ENCODE measurements at places on chromosomes 1 and 21.

- peak; percentile 59 for DNase-seq
Measured at GRCh38 chr1:234969011-234969441, 159.6 kb downstream of the TOMM20 start.

- DNase-seq, result no peak
Measured at GRCh38 chr1:151833172-151833900, 1.7 kb upstream of the RORC start.

DNA sequence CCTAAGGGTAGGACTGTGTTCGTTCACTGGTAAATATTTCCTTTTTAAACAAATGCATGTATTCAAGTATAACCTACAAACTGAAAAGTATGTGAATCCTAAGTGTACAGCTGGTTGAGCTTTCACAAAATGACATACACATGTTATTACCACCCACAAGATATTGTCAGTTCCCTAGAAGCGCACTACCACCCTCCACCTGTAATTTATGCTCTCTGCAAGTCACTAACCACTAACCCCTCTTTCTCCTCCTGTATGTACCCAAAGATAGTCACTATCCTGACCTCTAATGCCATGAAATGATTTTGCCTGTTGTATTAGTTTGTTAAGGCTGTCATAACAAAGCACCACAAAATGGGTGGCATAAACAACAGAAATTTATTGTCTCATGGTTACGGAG lies 82.8 kb upstream of the CHODL start:
- no peak for DNase-seq

GRCh38 chr1:22576617-22577016 lies 13.3 kb downstream of the EPHA8 start:
- DNase-seq, result no peak

- no peak for DNase-seq
Measured at GRCh38 chr1:214550013-214550856, 1.2 kb downstream of the PTPN14 start.

DNA sequence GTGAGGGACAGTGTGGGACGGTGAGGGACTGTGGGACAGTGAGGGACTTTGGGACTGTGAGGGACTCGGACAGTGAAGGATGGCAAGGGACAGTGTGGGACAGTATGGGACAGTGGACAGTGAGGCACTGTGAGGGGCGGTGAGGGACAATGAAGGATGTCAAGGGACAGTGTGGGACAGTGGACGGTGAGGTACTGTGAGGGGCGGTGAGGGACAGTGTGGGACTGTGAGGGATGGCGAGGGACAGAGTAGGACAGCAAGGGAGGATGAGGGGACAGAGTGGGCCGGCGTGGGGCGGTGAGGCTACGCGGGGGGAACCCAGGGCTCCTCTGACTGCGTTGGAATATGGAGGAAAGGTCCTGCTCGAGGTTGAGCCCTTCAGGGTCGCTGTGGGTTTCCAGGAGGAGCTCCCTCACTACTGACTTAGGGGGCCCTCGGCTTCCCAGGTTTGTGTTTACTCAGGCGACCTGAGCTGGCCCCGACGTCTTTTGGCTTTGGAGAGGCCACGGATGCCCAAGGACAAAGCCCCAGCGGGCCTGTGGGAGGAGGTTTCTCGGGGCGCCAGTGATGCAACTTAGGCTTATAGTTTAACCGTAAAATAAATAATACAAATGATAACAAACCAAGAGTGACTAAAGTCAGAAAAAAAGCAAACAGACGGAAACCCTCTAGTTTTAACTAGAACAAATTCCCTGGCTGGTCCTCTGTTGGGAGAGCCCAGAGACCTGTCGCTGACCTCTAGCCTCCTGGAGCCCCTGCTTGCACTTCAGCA lies 1.1 kb upstream of the ERRFI1 start:
- DNase-seq, result no peak

DNA sequence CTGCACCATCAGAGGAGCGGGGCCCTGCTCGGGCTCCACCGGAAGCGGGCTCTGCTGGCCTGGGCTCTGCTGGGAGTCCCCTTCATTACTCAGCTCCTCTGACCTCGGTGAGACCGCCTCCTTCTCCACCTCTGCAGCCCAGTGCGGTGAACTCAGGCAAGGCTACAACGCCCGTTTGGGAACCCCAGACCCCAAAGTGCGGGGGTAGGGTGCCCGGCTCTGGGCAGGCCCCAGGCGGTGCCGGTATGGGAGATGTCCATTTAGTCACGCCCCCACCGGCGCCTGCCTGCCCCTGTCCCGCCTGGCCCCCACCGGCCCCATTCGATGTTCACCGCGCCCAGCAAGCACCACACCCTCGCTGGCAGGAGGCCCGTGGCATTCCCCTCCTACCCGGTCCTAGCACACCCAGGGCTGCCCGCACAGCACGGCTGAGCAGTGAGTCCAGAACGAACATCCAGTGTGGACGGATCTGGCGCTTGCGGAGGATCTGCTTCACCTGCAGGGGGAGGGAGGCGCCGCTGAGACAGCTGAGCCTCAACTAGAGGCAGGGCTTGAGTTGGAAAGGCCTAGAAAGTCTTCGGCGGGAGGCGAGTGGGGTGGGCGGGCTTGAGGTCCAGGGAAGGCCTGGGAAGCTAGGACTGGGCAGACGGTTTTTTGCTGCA lies 10.0 kb downstream of the MAP3K6 start:
- DNase-seq, result no peak

- no peak for DNase-seq
Measured at GRCh38 chr1:185257950-185258208, 59.2 kb downstream of the IVNS1ABP start.

- no peak for DNase-seq
Measured at GRCh38 chr1:67948151-67949080, 102.0 kb downstream of the DIRAS3 start.

- DNase-seq, result no peak
Measured at GRCh38 chr21:41048623-41049022, 119.3 kb upstream of the BACE2 start.

- DNase-seq, result no peak
Measured at GRCh38 chr1:106768077-106768476, 288.4 kb upstream of the PRMT6 start.

GRCh38 chr1:197388801-197389200 lies 120.7 kb downstream of the CRB1 start:
- DNase-seq, result no peak

- DNase-seq, result no peak
Measured at GRCh38 chr1:202682477-202682876, 27.8 kb downstream of the SYT2 start.

DNA sequence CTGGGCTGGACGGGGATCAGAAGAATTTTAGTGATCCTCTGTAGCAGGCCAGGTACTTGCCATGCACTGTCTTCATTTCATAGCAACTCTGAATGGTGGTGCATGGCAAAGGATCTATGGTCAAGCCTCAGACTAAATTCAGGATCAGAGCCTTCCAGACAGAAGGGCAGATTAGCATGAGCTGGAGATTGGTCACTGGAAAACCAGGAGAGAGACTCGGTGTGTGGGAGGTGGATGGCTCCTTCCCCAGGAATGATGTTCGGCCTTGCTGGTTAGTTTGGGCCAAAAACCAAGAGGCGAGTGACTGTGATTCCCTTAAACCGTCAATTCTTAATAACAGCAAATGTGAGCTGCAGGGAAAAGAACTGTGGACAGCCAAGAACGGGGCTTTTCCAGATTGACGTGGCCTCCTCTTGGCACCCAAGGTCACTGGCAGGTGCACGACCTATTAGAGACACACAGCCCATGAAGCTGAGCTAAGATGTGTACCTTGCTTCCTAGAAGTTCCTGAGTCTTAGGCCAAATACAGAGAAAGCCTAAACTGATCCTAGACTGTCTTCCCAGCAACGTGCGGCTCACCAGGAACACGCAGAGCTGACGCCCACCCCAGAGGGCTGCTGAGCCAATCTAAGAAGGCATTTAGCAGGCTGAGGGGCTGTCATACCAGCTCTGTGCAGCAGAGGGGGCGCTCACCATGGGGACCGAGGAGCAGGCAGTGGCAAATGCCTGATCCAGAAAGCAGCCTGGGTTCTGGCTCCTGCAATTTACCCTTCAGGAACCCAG lies 18.5 kb downstream of the ALDH4A1 start:
- DNase-seq, result peak; percentile 17

DNA sequence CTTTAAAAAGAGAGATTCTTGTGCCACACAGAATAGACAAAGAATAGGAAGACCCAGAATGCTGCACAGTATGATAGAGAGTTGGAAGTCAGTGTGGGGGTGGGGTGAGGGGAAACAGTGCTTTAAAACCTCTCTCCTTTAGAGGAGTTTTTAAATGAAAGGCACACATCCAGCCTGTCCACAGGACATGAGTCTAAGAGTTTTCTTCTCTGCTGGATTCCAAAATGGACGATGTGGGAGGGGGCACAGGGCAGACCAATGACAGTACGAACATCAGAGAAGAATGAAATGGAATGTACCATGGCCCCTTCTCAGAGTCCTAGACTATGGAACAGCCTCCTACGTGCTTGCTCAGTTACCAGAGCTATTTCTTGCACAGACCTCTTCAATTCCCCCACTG lies 458.2 kb upstream of the DAB1 start:
- no peak for DNase-seq

GRCh38 chr1:190098756-190099155 lies 378.9 kb downstream of the BRINP3 start:
- DNase-seq, result no peak

GRCh38 chr1:8520483-8520966 lies 202.6 kb downstream of the SLC45A1 start:
- no peak for DNase-seq

DNA sequence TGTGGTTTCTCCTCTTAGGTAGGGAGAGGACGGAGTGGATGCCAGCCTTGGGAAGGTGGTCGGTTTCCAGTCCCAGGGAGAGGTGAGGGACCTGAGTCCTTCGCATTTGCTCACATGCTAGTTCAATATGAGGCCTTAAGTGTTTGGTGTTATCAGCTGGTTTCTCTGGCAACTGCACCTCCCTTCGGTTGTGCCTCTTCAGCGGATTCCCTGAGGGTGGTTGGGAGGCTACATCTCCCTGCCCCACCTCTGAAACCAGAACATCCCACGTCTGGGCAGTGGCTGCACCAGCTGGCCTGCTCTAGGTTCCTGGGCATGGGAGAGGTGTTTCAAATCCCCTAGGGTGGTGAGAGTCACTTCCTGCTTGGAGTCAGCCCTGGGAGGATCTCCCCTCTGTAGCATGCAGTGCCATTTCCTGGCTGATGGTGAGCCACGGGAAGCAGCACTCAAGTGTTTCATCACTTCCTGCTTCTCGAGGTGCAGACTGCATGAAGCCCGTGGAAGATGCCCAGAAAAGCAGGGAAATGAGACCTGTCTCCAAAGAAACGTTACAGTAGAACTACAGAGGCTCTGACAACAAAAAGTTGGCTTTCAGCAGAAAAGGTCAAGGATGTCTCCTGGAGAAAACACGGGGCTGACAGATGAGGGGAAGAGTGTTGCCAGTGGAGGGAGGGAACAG lies 4.5 kb downstream of the TMEM125 start:
- peak; percentile 35 for DNase-seq

- no peak for DNase-seq
Measured at GRCh38 chr1:16164213-16165072, 8.6 kb upstream of the EPHA2 start.

DNA sequence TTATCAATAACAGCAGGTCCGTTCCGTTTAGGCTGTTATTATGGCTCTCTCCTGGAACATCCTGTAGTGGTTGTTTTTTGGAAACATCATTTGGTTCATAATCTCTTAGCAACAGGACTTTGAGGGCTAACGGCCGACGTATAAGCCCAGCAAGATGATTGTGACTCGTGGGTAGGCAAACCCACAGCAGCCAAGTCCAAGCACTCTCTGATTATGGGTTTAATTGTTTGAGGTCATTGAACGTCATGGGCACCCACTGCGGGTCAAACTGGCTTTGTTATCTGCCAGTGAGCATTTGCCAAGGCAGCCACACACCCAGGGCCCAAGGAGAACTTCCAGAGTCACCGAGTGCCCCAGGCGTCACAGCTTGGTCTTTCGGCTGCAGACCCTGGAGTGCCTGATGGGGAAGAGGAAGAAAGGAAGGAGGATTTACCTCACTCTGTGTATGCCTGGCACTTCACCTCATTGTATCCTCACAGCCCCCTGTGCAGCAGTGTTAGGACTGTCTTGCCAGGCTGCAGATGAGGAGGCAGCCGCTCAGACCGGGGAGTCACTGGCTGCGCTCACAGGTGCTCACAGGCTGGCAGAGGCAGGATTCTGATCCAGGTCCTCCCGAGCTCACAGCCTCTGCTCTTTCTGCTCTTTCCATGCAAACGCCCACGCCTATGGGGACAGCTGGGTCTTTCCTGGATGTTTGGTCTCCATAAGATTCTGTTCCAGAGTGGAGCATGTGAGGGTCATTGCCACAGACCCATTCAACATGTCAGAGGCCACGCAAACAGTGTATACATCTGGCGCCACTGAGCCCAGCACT lies 30.8 kb upstream of the EPS8L3 start:
- DNase-seq, result no peak

DNA sequence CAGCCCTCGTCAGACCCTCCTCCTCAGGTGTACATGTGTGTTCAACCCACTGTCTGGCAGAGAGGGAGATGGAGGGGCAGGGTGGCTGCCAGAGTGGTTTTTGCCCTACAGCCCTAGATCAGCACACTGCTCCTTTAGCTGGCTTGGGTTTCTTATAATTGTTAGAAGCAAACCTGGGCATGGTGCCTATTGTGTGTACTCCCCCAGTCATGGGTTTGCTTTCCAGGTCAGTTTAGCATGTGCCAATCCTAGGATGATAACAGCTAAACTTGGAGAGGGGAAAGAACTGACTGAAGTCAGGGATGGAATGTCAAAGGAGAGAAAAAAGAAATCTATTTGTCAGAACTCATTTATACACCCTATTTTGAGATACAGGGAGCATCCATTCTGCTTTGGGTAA lies 63.3 kb downstream of the UCK2 start:
- no peak for DNase-seq

DNA sequence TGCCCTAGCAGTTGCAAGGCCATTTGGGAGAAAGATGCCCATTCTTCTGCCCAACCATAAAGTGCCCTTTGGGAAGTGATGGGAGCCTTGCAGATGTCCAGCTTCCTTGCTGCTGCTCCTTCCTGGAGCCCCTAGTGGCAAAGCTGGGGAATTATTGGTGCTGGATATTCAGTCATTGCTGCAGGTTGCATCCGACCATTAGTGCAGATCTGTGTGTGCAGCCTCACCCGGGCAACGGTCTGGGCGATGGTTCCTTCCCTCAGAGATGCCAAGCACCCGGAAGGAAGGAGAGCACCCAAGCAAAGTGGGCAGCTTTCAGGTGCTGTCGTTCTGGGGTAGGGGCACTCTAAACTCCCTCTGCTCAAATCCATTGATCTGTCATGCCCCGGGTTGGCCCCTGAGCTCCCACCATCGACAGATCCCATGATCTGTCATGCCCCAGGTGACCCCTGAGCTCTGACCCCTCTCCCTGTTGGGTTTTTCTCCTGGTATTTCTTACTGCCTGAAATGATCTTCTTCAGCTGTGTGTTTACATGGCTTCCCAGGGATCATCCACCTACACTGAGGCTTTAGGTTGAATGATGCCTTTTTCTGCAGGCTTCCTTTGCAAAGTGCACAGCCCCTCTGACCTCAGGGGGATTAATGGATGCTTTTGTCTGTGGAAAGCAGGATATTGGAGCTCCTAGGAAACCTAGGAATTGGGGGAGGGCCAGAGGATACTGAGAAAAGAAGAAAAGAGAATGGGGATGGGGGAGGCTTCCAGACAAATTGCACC lies 467.5 kb downstream of the PTPRU start:
- no peak for DNase-seq

- DNase-seq, result no peak
Measured at GRCh38 chr1:54978528-54979326, 1.7 kb upstream of the TMEM61 start.

Measured in DMS79 (cell line).